ENCODE measurements at places on chromosomes 4 and X.

DNA sequence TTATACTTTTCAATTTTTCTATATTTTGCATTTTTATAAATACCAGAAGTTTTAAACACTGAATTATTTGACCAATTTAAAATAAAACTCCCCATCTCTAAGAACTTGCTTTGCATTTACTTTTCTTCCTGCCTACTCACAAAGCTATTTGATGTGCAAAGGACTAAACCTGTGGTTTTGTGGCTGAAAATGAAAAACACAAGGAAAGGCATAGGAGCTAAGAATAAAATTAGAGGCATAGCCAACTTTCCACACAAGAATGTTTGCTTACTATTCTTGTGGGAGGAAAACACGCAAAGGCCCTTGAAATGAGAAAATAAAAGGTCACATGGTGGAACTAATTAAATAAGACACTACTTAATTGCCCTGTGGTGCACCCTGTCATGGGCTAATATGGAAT lies 221.2 kb downstream of the KLHL13 start:
- no peak for DNase-seq

DNA sequence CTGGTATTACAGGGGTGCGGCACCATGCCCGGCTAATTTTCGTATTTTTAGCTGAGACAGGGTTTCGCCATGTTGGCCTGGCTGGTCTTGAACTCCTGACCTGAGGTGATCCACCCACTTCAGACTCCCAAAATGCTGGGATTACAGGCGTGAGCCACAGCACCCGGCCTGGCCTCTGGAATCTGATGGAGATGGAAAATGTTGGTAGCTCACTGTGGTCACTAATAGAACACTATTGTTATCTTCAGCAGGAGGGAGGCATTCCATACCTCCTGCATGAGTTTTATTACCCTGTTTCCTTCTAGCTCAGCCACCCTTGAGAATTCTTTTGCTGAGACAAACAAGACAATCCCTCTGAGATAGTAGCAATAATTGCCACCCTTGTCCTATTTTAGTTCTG lies 105.0 kb downstream of the SHROOM3 start:
- no peak for DNase-seq

DNA sequence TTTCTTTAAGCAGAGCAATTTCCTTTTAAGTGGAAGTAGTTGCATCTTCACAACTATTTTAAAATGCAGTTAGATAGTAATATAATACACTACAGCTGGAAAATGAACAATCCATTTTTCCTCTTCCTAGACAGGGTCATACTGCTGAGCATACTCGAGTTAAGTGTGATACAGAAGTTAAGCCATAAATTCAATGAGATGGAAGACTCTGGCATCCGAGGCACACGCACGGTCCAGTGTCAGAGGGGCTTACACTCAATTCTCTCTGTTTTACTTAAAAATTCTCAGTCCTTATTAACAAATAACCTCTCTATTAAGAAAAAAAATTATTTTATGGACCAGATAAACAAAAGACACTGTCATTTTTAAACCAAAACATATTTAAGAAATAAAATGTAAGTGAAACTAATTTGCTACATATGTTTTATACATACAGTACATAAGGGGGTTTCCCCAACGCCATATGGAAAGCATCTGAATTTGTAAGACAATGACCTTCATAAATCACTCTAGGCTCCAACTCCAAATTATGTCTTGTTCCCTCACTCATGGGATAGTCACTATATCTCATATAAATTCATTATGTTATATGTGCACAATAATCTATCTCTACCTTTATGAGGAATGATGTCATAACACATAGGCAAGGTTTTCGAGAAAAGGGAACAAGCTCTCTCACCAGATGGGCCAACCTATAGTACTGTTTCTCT lies 315.3 kb downstream of the PAPSS1 start:
- no peak for DNase-seq

GRCh38 chrX:139642241-139642927 lies 65.6 kb downstream of the MCF2 start:
- no peak for DNase-seq

DNA sequence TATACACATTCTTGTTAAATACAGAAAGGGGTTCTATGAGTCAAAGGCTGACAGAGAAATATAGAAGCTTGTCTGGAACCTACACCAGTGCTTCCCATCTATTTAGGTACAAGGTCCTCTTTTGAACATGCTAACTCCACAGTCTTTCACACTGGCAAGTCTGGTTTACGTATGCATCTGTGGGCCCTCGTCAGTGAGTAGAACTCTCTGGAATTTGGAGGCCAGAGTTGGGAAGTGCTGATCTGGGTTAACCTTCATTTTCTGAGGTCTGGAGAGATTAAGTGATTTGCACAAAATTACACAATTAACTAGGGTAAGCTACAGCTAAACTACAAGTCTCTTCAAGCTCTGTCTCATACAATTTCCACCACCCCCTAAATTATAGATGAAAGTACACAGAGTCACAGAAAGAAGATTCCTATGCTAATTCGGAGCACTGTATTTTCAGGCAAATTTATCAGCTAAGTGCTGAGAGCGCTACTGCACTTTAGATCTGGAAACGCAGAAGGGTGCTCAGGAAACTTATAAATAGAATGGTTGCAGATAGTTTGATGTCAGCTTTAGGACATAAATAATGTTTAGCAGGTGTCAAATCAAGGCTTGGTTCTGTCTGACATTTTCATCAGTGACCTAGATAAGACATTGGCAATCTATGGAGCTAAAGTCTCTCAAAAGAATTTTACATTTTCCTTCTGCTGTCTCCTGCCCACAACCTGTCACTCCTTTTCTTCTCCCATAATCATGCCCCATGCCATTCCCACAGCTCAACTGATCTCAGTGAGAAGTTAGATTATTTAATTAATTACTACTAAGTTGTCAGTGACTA lies 43.0 kb upstream of the PDLIM5 start:
- no peak for DNase-seq

DNA sequence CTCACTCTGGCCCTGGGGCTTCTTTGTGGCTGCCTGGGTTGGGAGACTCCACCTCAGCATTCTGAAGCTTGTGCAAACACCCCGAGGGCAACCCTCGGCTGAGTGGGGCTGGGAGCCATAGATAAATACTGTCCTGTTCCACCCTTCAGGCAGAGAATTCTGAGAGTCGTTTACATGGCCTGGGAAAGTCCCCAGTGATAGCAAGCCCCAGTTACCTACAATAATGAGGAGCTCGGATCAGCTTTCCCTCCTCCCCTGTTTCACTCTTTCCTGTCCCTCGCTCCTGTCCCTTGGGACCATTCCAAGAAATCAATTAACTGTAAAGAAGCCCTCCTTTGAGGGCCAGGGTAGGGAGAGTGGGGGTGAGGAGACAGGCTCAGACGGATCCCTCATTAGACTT lies 31.6 kb upstream of the DDX3X start:
- no peak for DNase-seq

DNA sequence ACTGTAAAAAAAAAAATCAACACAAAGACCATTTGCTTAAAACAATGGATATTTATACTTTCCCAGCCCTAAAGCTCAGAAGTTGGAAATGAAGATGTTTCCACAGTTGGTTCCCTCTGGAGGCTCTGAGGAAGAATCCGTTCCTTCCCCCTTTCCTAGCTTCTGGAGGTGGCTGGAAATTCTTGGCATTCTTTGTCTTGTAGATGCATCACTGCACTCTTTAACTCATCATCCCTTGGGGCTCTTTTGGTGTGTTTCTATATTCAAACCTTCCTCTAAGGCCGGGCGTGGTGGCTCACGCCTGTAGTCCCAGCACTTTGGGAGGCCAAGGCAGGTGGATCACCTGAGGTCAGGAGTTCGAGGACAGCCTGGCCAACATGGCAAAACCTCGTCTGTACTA lies 78.7 kb downstream of the VCX3A start:
- no peak for DNase-seq

DNA sequence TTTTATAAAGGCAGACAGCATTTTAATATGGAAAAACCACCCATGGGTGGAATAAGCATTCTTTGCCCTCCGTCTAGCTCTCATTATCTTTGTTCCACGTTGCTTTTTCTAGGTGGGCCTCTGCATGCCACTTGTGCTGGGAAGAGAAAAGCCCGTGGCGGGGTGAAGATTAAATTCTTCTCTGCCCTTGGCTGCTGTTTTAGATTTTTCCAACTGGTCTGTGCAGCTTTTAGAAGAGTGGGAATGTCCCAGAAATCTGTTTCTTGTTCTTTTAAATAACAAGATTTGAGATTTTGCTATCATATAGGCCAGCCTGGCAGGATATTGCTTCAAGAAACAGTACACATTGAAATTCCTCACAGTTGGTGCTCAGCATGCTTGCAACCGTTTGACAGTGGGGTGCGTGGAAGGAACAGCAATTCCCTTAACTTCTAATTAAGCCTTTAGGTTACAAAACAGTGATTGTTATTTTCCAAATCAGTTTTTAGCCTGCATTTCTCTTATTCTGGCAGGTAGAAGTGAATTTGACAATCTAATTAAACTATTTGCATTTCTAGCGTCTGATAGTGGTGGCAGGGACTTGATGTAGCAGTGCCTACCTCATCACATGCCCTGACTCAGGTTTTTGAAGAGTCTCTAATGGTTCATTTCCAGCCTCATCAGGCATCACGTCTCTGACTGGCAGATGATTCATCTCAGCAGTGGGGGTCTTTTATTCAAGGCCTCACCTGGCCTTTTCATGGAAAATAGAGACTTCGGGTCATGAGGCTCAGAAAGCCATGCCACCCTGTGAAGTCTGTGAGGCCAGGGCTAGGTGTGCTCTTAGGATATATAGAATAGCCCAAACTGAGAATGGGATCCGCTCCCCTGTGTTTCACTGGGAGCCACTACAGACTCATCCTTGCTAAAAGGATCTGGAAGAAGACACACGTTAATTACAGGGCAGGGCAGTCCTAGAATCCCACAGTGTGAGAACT lies 50.8 kb downstream of the PPEF1 start:
- no peak for DNase-seq

- no peak for DNase-seq
Measured at GRCh38 chrX:22248401-22248800, 24.3 kb upstream of the CBLL2 start.

- no peak for DNase-seq
Measured at GRCh38 chr4:42252315-42252714, 99.9 kb upstream of the BEND4 start.

DNA sequence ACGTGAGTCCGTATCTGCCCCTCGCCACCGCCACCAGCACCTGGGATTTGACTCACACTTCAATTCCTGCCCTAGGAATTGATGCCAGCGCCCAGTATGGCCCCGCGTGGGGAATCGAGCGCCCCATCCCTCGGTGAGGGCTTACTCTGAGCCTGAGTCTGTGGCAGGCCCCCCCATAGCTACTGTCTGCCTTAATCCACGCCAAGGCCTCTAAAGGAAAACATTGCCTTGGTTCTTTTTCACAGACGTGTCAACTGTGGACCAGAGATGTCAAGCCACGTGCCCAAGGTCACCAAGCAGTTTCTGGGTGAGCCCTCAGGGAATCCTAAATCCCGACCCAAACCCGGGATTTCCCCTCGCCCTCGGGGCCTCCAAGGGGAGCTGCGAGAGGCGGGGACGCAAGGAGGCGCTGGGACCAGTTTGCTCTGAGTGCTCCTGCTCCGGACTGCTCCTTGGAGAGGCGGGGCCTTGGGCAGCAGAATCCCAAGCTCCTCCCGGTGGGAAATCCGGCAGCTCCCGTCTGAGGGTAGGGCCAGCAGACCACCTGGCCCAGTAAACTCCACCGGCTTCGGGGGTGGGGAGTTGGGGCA lies 12.9 kb downstream of the MSX1 start:
- DNase-seq, result no peak

DNA sequence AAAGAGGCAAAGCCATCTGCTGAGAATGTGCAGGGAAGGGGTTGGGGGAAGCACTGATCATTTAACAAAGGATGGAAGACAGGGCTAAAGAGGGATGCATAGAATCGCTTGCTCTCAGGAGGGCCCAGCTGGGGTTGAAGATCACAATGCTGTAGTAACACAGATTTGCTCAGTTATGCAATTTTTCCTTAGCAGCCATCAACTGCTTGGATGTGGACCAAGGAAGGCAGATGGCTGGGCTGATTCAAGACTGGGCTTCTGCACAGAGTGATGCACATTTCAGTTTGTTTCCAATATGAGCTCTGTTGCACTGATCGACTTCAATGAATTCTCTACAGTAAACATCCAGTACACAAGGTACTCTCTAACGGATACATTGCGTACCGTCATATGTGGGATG lies 127.8 kb upstream of the TBL1X start:
- no peak for DNase-seq

DNA sequence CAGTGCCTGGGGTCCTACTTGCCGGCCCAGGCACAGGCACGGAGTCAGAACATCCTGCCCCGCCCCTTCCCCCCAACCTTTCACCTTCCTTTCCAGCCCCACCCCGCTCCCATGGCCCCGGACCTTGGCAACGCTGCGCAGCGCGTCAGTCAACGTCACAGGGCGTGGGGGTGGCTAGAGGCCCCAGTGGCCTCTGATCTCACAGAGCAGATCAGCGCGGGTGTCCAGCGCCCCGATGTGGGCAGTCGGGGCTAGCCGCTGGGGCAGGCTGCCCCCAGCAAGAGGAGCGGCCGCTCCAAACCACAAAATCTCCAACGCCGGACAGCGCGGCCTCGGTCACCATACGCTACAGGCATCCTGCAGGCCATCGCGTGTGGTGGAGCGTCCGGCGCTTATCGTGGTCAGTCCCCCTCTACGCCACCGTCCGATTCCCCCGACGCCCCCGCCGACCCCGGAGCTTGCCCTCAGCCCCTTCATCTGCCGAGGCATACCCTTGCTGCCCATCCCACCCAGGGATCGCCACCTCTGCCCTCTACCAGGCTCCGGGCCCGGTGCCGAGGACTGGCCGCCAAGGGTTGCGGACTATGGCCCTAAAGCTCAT lies 69.6 kb upstream of the APOOL start:
- DNase-seq, result no peak

DNA sequence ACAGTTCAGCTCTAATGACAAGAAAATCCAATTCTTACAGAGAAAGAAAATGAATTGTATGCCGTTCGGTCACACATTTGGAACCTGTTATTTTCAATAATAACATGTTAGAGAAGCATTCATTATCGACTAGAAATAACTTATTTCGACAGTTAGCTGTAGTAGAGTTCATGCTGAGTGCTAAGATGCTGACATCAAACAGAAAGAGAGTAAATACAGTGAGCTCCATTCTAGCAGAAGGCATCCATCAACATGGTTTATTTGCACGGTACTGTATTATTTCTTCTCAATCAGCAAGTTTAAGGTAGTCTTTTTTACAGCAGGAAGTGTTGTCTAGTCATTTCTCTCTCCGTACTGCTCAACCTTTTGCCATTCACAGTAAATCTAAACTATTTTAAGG lies 732.1 kb downstream of the STIM2 start:
- DNase-seq, result no peak

DNA sequence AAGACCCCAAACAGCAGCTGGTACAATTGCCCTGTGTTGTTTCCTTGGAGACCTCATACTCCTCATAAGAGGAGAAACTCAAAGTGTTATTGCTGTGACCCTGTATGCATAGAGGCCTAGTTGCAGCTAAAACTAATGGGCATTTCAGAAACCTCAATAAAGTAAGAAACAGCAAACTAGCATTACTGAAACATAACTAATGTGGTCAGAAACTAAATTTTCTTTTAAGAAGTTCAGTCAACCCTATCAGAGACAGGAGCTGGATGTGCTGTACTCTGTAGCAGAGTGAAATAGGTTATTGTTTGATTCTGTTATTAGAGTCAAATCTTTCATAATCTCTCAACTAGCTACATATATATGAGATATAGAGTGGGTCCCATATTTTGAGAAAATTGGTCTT lies 257.5 kb upstream of the IRS4 start:
- no peak for DNase-seq

All from stimulated activated CD4-positive, alpha-beta T cell treated with anti-CD3 and anti-CD28 coated beads, Interleukin-4, amount 100 ng/mL, for 4 hours (primary cell).